ENCODE measurements at places on chromosomes 1 and 21. TPM values are rescaled to one million over a fixed set of nuclear protein-coding genes. Genes with fewer than 3 reads are reported as not detected.

GRCh38 chr21:34801519-34802132 is 132.8 kb downstream of the CLIC6 start:
- no peak for DNase-seq

DNA sequence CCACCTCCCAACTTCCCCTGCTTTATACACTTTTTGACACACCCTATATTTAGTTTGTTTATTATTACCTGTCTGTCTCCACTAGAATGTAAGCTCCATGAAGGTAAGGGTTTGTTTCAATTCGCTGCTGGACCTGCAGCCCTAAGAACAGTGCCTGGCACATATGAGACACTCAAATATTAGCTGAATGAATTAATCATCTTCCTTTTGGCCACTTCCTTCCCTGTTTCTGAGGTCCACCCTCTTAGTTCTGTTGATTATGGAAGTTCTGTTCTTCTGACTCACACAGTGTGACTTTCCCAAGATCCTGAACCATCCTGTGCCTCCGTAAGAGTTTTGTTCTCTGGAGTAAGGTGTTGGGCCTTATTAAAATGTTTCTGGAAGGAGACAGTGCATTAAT is 40.4 kb upstream of the GJA5 start:
- DNase-seq = no peak

DNA sequence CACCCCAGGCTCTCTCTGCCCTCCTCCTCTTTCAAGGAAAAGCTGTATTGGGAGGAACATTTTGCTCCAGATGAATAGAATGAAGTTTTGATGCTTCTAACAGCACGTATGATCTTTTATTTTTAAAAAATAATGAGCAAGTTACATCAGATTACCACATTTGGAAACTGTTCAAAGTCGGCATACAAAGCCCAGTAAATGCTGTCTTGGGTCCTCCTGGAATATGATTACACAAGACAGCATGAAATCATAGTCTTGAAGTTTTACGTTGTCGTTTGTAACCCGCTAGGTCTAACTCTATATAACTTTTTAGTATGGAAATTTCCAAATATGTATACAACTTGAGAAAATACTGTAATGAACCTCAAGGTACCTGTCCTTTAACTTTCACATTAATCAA is 385.6 kb downstream of the HLX start:
- no peak for DNase-seq

- no peak for DNase-seq
Measured at GRCh38 chr1:93442008-93442666, 5.8 kb upstream of the FNBP1L start.

DNA sequence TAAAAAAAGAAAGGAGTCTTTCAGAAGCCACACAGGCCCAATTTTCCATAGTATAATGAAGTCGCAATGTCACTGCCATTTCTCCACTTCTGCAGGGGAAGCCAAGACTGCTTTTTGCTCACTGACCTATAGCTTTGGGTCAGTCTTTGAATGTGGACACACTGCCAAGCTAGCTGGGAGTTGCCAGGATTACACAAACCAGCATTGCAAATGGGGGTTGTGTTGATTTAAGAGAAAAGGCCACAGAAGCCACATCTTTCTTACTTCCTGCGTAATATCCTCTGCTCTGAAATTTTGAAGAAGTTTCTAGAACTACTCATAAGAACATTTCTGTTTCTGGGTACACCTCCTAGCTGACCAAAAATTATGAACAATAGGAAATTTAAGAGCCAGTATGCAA is 45.8 kb upstream of the SAMSN1 start:
- no peak for DNase-seq

DNA sequence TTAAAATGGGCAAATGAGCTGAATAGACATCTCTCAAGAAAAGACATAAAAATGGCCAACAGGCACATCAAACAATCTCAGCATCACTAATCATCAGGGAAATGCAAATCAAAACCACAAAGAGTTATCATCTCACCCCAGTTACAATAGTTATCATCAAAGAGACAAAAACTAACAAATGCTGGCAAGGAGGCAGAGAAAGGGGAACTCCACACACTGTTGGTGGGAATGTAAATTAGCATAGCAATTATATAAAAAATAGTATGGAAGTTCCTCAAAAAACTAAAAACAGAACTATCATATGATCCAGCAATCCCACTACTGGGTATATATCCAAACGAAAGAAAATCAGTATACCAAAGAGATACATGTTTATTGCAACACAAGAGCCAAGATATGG is 68.7 kb downstream of the DENND1B start:
- DNase-seq = no peak

DNA sequence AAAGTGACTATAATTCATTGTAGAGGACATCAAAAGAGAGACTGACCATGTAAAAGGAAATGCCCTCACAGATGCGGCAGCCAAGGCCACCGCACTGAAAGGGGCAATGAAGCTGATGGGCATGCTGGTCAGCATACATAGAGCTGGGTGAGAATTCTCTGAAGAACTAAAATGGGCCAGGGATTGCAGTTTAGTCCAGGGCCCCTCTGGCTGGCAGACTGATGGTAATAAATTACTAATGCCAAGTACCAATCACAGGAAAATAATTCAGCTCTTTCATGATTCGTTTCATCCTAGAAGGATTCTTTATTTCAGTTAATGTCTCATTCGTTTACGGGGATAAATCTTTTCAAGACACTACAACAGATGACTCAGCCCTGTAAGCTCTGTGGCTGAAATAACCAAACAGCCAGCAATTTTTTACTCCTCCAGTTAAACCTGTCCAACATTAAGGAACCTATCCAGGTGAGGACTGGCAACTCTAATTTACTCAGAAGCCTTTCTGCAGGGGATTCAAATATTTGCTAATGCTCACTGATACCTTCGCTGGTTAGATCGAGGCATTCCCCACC is 56.9 kb upstream of the MAP1LC3C start:
- no peak for DNase-seq

The KRTAP12-2 gene
- not detected for total RNA-seq

The U2AF1 gene
- total RNA-seq = 199 TPM

The CD164L2 gene
- total RNA-seq = not detected

The CCDC27 gene
- total RNA-seq = not detected

The PRR9 gene
- total RNA-seq = not detected
